ENCODE measurements at places on chromosomes 6 and 20.

DNA sequence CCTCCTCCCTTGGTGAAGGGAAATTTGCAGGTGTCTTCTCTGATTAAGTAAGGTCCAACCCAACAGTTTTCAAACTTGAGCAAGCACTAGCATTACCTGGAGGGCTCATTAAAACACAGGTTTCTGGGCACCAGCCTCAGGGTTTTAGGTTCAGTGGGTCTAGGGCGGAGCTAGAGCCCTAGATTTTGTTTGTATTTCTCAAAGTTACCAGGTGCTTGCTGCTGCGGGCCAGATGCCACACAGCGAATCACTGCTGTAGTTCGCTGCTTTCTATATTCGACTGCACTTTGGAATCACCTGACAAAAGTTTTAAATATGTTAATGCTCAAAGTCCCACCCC, 869 bp downstream of the COL21A1 start:
- no peak for DNase-seq

DNA sequence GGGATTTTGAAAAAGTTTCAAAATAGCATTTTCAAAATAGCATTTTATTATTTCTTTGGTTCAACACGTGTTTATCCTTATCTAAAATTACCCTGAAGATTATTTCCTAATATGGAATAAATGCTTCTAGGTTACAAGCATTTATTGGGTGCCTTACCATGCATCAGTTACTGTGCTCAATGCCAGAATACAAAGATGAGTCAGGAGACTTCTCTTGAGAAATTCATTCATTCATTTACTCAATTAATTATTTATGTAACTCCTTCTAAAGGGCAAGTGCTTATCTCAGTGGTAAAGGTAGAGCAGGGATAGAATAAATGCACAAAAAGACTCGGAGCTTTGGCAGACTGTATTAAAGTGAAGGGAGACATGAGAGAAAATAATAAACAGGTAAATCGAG, 150.1 kb upstream of the PDE7B start:
- DNase-seq: no peak

- no peak for DNase-seq
Measured at GRCh38 chr20:58864346-58864745, 11.8 kb downstream of the GNAS start.

DNA sequence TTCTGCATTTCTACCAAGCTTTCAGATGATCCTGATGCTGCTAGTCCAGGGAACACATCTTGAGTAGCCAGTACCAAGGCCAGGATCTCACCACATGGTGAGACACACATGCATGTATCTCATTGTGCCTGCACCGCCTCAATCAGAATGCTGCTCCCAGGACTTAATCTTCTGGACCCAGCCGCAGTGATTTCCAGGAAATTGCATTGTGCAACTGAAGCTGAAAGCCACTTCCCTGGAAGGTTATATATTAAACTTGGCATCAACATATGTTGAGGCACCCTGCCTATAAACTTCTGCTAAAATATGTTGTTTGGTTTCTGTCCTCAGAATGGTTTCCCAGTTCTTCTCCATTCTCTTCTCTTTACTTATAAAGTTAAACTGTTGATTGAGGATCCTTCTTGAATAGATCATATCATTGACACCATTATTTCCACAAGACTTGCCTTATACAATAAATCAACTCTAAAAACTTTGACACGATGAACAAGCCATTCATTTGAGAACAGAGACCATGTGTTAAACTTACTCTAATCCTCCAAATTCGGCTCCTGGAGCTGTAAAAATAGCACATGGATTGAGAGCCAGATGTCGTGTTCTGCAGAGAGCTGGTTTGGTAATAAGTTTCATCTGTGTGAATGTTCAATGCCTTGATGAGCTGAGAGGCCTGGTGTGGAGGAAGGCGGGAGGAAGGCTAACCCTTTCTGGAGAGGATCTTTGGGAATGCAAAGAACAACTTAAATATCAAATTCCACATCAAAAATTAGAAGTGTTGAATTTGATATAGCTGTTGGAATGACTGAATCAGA, 65.0 kb upstream of the PCSK2 start:
- no peak for DNase-seq

GRCh38 chr6:26436018-26436417, 4.3 kb upstream of the BTN3A3 start:
- no peak for DNase-seq

GRCh38 chr6:75943381-75943780, 129.1 kb downstream of the IMPG1 start:
- DNase-seq: no peak

- DNase-seq: no peak
Measured at GRCh38 chr6:89267918-89268317, 47.2 kb downstream of the GABRR2 start.

Measured in stimulated activated CD4-positive, alpha-beta T cell treated with anti-CD3 and anti-CD28 coated beads, Interleukin-4, amount 100 ng/mL, for 48 hours (primary cell).